Lung microvascular endothelial cell (primary cell): ENCODE measurements at places on chromosomes 16 and 17. TPM values are rescaled to one million over a fixed set of nuclear protein-coding genes. Genes with fewer than 3 reads are reported as not detected.
A peak's percentile ranks its signal among the peaks of the same experiment; 100 is the strongest.

The TEFM gene
- 4.6 and 7.1 TPM in 2 replicates for total RNA-seq

The SOX8 gene
- 0.22 and 0.60 TPM in 2 replicates for total RNA-seq

The TAT gene
- not detected in 2 replicates for total RNA-seq

The CCL4L2 gene
- not detected in 2 replicates for total RNA-seq

The PDILT gene
- not detected in 2 replicates for total RNA-seq

The SIRT7 gene
- 11.3 and 13.1 TPM in 2 replicates for total RNA-seq

The HIC1 gene
- 32.0 and 50.4 TPM in 2 replicates for total RNA-seq

The CCL1 gene
- not detected in 2 replicates for total RNA-seq

The SEPTIN12 gene
- total RNA-seq, result not detected in 2 replicates

The TMEM100 gene
- 1.7 and 25.4 TPM in 2 replicates for total RNA-seq

DNA sequence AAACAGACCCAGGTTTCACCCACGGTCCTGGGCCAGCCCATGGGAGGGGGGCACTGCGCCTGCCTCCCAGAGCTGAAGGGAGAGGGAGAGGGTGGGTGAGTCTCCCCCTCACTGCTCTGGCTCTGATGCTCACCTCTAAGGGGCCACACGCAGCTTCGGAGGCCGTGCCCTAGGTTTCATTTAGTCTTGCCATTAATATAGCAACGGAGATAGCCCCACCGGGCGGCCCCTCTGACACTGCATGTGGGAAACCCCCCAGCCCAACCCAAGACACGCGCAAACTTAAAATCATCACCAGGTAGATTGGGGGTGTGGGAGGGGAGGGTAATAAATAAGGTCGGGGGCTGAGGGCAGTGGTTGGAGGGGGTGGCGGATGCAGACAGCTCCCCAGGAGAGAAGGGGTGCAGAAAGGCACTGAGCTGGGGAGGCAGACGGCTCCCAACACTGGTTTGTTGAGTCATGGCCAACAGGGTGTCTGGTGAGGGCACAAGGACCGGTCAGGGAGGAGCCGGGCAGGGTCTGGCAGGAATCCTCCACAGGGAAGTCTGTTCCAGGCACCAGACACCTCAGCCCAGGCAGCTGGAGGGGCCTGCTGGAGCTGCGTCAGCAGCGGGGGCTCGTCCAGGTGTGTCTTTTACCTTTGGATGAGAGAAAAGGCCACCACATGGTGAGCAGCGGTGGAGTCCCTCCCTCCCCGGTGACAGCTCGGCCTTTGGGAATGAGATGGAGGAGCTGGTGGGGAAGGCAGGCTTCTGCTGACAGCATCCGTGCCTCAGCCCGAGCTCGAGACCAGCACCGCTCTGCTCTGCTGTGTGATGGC lies 32.0 kb upstream of the DOC2B start:
- DNase-seq, result no peak

- no peak for DNase-seq
Observed at GRCh38 chr17:7330638-7331015, 1.5 kb upstream of the NEURL4 start.

- DNase-seq, result no peak
Observed at GRCh38 chr16:65500919-65501318, 379.1 kb upstream of the CDH11 start.

GRCh38 chr17:30513346-30513745 lies 36.1 kb downstream of the GOSR1 start:
- no peak for DNase-seq

- no peak for DNase-seq
Observed at GRCh38 chr16:68385371-68385770, 62.9 kb downstream of the SMPD3 start.

DNA sequence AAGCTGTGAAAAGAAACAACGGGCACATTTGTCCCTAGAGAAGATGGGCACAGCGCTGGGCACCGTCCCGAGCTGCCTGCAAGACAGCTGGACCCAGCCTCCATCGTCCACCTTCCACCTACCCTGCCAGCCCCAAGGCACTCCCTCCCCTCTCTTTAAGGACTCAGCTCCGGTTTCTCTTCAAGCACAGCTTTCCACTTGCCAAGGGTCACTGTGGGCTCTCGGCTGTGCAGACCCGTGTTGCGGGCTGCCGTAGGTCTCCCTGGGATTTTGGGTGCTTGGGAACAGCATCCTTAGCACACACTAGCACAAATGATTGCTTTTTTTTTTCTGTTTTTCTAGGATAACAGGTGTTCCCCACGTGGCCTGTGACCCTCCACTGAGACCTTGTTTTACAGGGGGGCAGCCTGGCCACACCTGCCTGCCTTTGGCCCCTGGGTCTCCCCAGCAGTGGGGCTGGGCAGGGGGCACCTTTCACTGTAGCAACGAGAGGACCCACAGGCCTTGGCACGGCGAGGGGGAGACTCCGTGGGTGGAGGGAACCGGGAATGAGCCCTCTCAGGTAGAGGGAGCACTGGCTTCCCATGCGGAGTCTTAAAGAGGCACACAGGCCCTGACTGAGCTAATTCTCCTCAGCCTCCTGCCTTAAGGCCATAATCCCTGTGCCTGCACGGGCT lies 1.4 kb downstream of the CHMP6 start:
- DNase-seq, result no peak

DNA sequence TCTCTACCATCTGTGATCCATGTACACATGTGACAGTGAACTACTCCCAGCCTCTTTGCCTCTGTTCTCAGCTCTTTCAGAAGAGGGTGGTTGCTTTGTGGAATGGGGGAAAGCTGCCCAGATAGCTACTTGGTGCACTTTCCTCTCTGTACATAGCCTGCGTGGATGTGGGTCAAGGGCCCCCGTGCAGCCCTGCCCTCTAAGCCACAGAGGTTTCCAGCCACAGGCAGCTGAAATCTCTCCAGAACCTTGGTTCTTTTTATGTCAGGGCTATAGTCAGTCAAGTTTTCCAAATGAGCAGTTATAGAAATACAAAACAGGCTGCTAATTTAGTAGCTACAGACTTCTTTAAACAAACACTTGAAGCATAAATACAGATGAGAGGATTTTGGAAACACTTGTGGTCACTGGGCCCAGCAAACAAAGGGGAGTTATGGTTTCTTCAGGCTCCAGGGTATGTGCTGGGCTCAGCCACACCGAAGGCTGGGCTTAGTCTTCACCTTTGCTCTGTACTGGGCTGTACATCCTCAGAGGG lies 199.7 kb upstream of the ASIC2 start:
- no peak for DNase-seq

DNA sequence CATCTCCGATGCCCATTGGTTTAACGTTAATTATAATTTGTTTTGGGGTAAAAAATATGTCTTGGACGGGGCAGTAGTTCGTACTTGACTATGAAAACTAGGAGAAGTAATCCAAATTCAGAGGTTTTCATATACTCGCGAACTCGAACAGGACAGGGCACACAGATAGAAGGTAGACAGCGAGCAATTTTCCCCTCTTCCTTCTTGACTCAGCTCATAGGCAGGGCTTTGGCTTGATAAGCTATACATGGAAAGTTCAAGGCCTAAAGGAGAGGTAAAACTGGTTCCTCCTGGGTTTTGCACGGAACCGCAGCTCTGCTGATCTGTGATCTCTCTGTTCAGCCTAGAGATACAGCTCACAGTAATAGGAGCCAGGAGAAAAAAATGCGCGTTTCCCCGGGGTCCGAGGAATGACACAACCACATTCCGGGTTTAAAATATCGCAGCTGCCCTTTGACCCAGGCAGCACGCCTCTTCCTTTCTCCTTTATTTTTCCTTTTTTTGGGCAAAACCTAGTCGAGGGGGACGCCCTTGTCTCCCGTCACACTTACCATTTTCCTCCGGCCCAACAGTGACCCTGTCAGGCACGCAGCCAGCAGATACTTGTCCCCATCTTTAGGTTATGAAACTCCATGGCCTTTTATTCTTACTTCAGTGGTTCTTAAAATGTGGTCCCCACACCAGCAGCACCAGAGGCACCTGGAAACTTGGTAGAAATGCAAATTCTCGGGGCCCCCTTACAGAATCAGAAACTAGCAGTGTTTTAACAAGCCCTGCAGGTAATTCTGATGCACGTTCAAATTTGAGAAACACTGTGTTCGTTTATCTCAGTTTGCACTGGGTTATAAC lies 1.7 kb upstream of the LASP1 start:
- peak; percentile 31 for DNase-seq

DNA sequence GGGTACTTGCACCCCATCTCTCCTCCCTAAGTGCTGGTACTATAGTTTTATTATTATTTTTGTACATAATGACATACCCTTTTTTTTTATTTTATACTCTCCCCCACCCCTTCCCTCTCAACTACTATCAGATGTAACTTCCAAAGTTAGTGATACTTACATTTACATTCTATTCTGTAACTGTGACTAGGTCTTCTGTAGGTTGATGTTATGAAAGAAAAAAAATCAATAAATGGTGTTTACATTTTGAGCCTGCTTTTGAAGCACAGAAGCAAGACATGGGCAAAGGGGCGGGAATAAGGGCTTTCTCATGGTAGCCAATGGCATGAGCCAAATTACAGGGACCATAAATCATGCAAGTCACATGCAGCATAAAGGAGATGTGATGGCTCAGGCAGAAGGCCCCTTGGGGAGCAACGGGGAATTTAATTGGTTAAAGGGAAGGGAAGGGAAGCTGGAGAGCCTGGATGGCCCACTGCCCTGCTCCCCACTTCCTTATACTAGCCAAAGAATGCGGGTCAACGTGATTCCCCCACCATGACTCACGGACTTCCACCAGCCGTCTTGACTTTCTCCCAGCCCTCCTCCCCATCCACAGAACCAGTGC lies 2.4 kb upstream of the ACSF2 start:
- no peak for DNase-seq

DNA sequence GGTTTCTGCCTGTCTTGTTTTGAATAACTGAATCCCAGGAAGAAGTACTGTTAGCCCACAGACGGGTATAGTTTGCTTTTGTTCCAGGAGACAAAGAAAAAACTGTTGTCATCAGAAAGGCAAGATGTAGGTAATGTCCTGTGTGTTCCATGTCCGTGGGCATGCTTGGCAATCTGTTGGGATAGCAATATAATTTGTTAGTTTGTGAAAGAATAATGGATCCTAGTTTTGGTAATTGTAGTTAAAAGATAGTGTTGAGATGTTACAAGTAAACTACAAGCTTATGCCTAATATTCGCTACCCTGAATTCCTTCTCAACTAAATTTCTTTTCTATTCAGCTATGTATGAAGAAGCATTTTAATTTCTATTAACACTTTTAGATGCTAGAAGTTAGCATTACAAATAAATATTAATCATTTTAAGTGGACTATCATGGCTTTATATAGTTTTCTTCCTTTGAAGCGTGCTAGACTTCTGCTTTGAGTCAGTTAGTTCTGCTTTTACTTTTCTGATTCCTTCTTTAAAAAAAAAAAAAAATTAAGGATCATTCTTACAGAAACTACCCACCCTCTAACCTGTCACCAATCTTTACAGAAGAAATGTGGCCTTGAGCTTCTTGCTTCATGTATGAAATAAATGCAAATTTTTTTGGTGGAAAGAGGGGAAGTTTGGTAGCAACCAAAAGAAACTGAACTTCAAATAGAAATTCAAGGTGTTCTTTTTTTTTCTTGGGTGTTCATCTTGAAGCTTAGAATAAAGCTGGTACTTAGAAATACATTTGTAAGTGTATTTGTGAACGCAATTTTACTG lies 2.4 kb downstream of the EVI2A start:
- no peak for DNase-seq

GRCh38 chr16:82055728-82056549 lies 20.9 kb downstream of the HSD17B2 start:
- peak; percentile 14 for DNase-seq

GRCh38 chr16:75550211-75550662 lies 5.8 kb downstream of the TMEM231 start:
- peak; percentile 91 for DNase-seq
